HS-27A (cell line): ENCODE measurements at places on chromosomes 12 and 14.

DNA sequence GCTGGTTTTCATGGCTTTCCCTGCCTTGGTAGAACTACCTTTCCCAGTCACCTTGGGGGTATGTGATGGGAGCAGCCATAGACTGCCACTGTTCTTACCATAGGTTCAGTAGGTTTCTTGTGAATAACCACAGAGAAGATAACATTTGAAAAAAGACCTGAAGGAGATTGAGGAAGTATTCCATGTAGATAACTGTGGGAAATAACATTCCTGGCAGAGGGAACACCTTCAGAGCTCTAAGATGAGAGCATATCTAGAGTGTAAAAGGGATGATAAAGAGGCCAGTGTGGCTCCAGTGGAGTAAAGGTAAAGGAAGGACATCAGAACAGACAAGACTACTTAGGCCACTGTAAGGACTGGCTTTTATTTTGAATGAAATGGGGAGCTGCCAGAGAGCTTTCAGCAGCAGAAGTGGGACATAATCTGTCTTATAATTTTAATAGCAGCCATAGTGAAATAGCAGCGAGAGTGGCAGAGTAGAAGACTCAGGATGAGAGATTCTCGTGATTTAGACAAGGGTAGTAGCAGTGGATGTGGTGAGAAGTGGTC, 82.6 kb upstream of the KCNH3 start:
- DNase-seq: no peak

- DNase-seq: no peak
These were observed 992 bp downstream of the DNAH10 start for GRCh38 chr12:123763093-123763492.

- no peak for DNase-seq
These were observed 122.9 kb downstream of the TSPAN9 start for GRCh38 chr12:3200032-3200617.

DNA sequence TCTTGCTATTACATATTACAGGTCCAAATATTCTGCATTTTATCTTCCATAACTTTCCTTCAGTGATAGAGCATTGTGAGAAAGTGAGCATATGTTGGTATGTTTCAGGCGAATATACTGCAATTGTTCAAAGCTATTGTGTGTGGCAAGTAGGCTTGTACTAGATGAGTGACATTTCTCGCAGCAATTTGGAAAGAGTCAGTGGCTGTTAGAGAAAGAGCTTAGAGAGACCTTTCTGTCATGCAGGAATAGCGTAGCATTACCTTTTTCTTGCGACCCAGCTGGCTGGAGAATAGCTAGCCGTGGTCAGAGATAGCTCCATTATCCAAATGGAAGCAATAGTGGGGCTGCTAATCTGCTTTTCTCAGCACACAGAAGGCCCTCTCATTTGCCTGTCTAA, 678.5 kb upstream of the FOXG1 start:
- DNase-seq: no peak

DNA sequence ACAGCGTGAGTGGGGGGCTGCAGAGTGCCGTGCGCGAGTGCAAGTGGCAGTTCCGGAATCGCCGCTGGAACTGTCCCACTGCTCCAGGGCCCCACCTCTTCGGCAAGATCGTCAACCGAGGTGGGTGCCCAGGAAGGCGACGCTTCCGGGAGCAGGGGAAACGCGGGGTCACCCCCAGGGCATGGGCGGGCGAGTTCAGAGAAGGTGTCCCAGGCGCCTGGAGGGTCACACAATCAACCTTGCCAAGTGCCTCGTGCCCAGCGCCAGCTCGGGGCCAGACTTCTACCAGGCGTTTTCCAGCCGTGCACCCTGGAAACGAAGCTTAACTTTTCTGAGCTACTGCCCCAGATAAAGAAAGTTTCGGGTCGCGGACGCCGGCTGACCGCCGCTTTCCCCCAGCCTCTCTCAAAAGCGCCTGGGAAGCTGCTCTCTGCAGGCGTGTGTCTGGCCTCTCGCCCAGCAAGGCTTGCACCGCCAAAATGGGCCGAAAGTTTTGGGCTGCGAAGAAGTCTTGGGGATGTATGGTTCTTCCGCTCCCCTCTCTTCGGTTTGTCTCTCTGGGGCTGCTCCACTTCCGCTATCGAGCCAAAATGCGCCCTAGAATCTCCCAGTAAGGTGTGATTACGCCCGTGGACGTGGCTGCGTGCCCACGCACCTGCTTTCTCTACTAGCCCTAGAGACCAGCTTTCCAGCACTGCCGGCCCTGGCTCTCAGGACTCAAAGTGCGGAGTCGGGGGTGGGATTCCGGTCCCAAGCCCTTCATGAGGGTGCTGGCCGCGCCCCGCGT, 1.7 kb downstream of the WNT1 start:
- DNase-seq: no peak

GRCh38 chr12:123910761-123911193, 61.9 kb downstream of the CCDC92 start:
- no peak for DNase-seq

DNA sequence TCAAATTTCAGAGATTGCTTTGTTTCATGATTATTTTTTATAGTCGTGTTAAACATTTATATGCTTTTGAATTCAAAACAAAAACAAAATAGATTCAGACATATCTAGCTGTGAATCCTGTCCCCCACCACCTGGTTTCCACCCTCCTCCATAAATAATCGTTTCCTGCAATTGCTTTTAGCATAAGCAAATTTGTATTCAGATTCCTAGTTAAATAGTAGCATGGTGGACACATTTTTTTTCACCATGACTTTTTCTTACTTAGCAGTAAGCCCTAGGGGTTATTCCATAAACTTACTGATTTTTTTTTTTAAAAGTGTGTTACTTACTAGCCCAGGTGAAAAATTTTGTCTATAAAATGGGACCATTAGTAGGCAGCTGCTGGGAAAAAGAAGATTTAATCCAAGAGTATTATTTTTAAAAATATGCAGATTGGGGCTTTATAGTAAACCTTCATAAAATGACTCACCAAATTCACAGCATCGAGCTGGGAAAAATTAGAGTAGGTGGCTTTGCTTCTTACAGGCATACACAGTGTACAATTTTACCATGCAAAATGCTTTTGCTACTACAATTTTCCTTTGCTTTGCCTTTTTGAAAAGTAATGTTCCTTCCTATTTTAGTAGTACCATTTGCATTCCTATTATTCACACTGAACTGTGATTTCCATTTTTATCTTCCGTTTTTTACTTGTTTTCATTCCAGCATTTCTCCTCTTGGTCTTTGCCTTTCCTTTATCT, 117.8 kb downstream of the BTG1 start:
- DNase-seq: no peak

- no peak for DNase-seq
These were observed 236.1 kb downstream of the C12orf50 start for GRCh38 chr12:87793131-87793530.

- DNase-seq: no peak
These were observed 27.2 kb downstream of the DMAC2L start for GRCh38 chr14:50339178-50339804.

GRCh38 chr14:79551523-79551922, 659.8 kb downstream of the DIO2 start:
- no peak for DNase-seq

GRCh38 chr14:69441948-69442347, 42.6 kb upstream of the PLEKHD1 start:
- no peak for DNase-seq
